Erythroblast (primary cell): ENCODE measurements at places on chromosomes 11 and 22.

DNA sequence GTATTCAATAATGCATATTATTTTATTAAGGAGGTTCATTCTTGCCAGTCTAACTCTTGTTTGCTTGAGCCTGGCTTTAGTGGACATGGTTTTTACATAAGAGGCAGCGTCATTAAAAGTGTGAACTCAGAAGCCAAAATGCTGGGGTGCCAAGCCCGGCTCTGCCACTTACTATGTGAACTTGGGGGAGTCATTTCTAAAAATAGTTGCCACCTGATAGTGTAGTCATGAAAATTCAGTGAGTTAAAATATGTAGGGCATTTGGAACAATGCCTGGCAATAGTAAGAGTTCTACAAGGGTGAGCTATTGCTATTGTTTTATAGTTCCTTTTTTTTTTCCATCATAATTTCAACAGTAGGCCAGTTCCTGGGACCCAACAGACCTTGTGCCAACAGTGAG is 49.9 kb downstream of the TENM4 start:
- DNase-seq, result no peak

DNA sequence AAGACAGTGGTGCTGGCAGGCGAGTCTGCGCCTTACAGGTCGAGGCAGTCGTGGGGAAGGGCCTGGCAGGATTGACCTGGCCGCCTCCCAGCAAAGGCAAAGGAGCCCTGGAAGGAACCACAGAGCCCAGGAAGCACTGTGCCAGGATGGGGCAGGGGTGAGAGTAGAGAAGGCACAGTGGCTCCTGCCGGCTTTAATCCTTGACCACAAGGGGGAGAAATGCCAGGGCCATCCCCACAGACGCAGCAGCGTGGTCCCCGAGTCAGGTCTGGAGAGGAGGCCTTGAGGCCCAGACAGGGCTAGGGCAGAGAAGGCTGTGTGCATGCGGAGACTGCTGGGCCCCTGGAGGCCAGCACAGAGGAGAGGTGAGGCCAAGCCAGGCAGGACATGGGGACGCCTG is 9.9 kb upstream of the NDUFS8 start:
- DNase-seq, result peak; percentile 44

DNA sequence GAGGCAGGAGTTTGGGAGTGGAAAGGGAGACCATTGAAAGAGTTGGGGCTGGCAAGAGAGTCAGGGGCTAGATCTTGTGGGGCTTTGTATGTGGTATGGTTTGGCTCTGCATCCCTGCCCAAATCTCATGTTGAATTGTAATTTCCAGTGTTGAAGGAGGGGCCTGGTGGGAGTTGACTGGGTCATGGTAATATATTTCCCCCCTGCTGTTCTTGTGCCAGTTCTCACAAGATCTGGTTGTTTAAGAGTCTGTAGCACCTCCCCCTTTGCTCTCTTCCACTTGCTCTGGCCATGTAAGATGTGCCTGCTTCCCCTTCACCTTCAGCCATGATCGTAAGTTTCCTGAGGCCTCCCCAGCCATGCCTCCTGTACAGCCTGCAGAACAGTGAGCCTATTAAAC is 10.1 kb upstream of the RAB3IL1 start:
- DNase-seq, result no peak

GRCh38 chr22:48896766-48897644 is 930.7 kb downstream of the BRD1 start:
- DNase-seq, result no peak

DNA sequence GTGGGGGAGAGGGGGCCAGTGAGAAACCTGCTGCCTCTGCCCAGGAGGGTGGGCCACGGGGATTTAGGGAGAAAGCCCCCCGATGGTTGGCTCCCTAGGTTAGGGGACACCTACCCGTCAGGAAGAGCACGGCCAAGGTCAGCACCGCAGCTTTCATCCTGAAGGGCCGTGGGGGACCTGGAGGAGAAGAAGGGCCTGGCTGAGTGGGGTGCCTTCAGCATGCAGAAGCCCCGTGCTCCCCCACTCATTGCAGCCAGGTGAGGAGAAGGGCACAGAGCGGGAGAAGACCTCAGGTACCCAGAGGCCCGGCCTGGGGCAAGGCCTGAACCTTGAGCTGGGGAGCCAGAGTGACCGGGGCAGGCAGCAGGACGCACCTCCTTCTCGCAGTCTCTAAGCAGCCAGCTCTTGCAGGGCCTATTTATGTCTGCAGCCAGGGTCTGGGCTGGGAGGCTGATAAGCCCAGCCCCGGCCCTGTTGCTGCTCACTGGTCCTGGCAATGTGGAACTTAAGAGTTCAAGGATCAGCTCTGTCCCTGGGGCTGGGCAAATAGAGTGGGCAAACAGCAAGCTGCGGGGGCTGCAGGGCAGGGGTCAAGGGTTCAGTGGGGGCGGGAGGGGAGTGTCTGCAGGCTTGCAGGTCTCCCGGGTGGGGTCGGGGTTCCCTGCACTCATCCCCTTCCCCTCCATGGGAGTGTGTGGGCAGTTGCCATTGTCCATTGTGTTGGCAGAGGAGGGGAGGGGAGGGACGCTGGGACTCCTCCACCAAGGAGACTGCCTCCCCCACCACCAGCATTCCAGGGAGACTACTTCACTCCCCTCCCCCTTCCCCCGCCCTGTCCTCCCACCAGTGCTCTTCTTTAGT is at the start of gene APOA1:
APOA1 (minus strand) TSS at position 392 of the 861 bp plus-strand sequence; CDS start at position 157, 235 bp downstream.
- DNase-seq, result no peak

GRCh38 chr22:38872831-38873248 is 824 bp upstream of the CBX6 start:
- DNase-seq, result peak; percentile 77

DNA sequence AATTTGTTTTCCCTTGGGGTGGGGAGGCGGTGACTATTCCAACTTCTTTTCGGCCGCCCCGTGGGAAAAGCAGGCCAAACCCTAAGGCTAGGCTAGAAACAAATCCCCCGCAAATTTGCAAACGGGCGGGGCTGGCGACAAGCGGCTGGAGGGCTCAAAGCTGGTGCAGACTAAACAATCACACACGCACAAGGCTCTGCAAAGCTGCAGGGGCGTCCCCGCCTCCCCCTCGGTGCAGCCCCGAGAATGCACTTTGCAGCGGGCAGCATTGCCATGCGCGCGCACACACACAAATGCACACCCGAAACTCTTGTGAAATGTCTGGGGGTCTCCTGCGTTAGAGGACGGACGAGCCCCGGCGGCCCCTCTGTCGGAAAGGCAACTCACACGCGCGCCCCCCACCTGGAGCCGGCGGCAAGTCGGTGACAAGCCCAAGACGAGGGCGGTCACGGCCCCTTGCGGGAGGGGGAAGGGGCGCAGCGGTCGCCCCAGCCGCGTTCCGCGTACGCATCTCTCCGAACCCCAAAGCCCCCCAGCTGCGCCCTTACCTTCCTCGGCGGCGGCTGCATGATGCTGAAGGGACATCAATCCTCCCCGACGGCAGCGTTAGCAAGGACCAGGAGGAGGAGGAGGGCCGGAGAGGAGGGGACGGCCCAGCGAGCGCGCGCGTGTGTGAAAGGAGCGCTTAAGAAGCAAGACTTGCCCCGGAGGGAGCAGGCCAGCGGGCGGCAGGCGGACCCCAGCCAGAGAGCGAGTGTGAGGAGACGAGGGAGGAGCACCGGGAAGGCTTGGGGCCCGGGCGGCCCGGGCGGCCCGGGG is 600 bp downstream of the FCHSD2 start:
- DNase-seq, result peak; percentile 81

DNA sequence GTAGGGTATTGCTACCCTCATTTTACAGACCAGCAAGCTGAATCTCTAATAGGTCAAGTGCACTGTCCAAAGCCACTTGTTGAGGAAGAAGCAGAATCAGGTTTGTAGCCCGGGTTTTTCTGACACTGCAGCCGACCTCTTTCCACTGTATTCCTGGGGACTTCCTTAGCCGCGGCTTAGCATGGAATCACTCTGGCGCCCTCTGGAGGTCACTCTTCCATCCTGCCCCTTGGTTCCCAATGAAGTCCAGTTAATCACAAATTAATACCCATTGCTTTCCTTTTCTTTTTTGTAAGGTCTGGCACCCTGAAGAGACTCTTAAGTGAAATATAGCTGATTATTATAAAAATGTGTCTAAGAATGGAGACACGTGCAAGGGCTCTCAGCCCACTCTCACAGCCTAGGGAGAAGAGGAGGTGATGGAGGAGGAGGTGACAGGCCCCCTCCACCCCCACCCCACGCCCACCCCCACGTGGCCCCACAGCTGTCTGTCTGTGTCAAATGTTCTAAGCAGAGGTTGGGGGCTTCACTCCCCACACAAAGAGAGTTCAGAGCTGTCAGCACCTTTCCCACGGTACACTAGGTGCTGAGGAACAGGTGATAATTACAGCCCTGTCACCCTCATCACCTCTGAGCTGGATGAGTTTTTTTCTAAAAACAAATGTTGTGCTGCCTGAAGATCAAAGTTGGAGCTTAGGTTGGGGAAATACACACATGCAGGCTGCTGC is 57.7 kb upstream of the DRD2 start:
- peak; percentile 56 for DNase-seq

DNA sequence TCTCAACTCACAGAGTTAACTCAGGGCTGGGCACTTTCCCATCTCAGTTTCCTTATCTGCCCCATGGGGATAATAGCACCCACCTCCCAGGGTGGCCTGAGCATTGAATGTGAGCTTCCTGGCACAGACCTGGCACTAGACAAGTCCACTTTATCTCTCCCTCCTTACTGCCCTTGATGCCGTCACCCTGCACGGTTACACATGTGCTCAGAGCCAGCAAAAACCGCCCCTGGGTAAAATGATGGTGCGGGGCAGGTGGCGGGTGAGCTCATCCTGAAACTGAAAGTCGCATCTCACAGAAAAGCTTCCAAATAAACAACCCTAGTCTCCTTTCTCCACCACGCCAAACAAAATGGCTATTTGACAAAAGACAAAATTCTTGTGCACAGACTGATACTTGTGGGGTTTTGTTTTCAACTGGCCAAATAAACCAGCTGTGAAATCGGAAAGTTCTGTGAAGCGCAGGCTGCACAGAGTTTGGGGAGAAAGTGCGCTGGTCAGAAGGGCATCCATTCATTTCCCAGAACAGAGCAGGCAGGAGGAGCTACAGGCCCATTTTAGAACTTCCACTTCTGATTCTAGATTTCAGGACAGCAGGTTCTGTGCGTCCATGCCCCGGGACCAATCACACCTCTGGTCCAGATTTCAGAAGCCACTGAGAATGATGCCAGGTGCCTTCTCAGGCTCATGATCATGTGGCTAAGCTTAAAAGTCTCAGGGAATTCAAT is 138.1 kb downstream of the SHANK2 start:
- no peak for DNase-seq

DNA sequence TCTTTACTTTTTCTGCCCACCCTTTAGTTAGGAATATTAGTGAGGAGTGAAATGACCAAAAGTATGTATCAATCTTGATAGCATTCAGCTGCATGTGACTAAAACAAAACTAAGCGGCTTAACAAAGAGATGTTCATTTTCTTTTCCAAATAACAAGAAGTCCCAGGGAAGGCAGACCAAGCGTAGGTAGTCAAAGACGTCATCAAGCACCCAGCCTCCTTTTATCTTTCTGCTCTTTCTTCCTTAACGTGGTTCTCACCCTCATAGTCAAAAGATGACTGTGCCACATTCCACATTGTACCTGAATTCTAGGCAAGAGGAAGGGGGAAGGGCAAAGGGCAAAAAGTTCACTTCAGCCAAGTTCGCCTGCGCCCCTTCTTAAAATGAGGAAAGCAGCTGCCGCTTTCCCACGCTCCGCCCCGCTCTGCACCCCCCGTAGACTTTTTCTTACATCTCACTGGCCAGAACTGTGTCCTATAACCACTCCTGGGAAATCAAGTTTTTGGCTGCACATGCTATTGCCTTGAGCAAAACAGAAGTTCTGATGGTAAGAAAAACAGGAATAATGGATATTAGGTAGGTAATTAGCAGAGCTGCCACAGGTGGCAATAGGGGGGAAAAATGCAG is 14.6 kb upstream of the PGM2L1 start:
- DNase-seq, result no peak

GRCh38 chr11:112785149-112785548 is 176.1 kb upstream of the NCAM1 start:
- DNase-seq, result no peak

DNA sequence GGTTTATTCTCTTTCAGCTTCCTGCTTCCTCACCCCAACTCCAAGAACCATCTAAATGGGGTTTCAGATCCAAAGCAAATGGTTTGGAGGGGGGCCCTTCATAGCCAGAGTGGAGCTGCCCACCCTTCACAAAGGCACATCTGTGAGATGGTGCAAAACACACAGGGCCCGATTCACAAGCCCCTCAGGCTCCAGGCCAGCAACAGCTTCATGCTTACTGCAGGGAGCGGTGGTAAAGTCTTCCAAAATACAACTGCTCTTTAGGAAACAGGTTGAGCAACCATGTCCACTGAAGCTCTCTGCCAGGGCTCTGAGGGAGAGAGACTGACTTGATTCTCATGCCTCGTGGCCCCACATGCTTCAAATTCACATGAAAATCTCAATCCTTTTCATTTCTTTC is 213.0 kb upstream of the NARS2 start:
- DNase-seq, result no peak

- DNase-seq, result no peak
Observed at GRCh38 chr11:129249351-129249750, 57.2 kb upstream of the ARHGAP32 start.

GRCh38 chr11:60056349-60056969 is at the start of gene MS4A3:
Gene MS4A3, plus strand, starts transcription at chr11:60056665. Its CDS starts 4,496 bp downstream, at chr11:60061161.
- peak; percentile 12 for DNase-seq

DNA sequence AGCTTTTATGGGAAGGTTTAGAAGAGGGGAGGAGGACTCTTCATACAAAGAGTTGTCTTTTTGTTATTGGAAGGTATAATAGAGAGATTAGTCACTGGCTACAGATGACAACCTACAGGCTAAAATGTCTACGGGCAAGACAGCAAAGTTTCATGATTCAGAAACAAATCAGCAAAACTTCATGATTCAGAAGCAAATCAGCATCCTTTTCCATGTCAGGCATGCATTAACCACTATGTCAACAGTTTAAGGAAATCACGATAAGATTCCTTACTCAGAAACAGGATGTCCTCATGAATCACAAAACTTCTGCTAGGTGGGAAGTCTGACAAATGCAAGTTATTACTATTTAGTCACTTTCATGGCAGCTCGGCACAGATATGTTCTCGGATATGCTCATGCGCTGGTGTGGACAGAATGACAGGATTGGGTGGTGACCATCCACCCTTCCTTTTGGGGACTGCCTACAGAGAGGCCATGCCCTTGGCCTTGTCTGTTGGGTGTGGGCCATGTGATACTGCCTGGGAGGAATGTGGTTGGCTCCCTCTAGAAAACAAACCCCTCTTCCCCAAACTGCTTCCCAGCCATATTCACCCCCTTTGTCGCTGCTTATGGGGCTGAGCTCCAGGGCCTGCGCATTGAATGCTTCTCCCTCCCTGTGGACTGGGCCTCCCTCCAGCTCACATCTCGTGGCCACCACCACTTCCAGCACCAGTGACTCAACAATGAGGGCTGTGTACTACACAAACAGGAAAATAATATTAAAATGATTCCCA is 10.1 kb downstream of the C11orf91 start:
- no peak for DNase-seq

DNA sequence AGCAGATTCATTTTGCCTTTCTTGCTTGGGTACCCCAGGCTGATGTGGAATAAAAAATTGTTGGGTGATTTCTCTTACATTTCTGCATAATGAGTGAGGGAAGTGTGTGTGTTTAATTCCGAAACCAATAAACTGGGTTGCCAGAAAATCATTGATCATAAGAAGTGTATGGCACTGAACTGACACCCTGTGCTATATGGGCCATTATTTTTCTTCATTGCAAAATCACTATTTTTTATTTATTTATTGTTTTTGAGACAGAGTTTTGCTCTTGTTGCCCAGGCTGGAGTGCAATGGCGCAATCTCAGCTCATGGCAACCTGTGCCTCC is 14.6 kb upstream of the HIKESHI start:
- DNase-seq, result no peak

- no peak for DNase-seq
Observed at GRCh38 chr11:68503792-68504191, 43.2 kb downstream of the PPP6R3 start.

GRCh38 chr11:126317756-126318573 is 14.1 kb downstream of the DCPS start:
- no peak for DNase-seq

GRCh38 chr11:35663408-35663702 is 780 bp downstream of the TRIM44 start:
- DNase-seq, result no peak
